Activated CD8-positive, alpha-beta T cell treated with anti-CD3 and anti-CD28 coated beads, Interleukin-2, amount 10 ng/mL, durations not matched to agents 7 days and 5 days (primary cell): ENCODE measurements at places on chromosomes 7 and 10.

GRCh38 chr10:20485554-20485953 lies 411.6 kb downstream of the NEBL start:
- no peak overlapping the region for H3K4me3 ChIP-seq
- no peaks in the 10 kb centered on the region for H3K27me3 ChIP-seq
- H3K4me1 ChIP-seq: no peaks in the 10 kb centered on the region
- H3K36me3 ChIP-seq: no peaks in the 10 kb centered on the region
- H3K27ac ChIP-seq: no peak overlapping the region
- DNase-seq: no peak

GRCh38 chr10:120011359-120012130 lies 119.0 kb downstream of the SEC23IP start:
- DNase-seq: no peak
- peaks cover 33% of the 10 kb centered on the region for H3K27me3 ChIP-seq
- H3K36me3 ChIP-seq: no peaks in the 10 kb centered on the region
- no peak overlapping the region for H3K27ac ChIP-seq

DNA sequence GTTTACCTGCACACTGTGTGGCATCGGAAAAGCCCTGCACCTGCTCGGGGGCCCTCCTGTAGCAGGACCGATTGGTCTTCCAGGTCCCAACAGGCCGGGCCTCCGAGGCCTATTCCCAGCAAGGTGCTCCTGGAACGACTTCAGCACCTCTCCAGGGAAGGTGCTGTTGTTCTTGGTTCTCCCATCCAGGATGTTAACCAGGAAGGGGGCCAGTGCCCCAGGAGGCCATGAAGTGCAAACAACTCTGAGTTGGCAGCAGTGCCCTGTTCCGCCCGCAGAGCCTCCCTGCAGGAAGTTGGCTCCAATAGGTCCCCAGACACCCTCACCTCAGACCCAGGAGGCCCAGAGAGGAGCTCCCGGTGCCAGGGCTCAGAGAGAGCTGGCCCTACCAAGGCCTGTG lies 64.0 kb upstream of the DUSP5 start:
- H3K4me3 ChIP-seq: no peak overlapping the region
- peaks cover 18% of the 10 kb centered on the region for H3K4me1 ChIP-seq
- DNase-seq: no peak
- no peak overlapping the region for H3K27ac ChIP-seq

- DNase-seq: no peak
- H3K27me3 ChIP-seq: no peaks in the 10 kb centered on the region
- H3K27ac ChIP-seq: no peak overlapping the region
- H3K4me1 ChIP-seq: no peaks in the 10 kb centered on the region
- no peak overlapping the region for H3K4me3 ChIP-seq
These were observed 36.5 kb downstream of the COG5 start for GRCh38 chr7:107527196-107527595.

- H3K4me3 ChIP-seq: no peak overlapping the region
- H3K4me1 ChIP-seq: no peaks in the 10 kb centered on the region
- no peak for DNase-seq
- no peaks in the 10 kb centered on the region for H3K27me3 ChIP-seq
- H3K27ac ChIP-seq: no peak overlapping the region
These were observed 513.6 kb downstream of the HTR7 start for GRCh38 chr10:90344226-90344625.

DNA sequence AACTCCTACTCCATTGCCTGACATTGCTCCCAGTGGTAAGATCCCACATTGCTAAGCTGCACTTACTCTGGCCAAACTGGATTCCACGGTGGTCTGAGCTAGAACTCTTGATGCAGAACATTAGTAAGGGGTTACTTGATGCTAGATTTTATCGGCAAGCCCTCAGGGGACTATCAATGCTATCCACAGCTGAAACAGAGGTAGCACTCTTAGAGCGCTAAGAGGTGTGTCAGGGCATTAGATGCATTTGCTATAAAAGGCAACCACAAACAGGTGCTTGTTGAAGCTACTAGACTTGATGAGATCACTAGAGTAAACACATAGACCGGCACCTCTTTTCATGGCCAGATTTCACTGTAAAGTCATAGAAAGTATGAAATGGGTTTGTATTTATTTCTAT lies 116.3 kb downstream of the MDFIC start:
- peaks cover 5% of the 10 kb centered on the region for H3K36me3 ChIP-seq
- no peak overlapping the region for H3K27ac ChIP-seq
- DNase-seq: no peak
- no peak overlapping the region for H3K4me3 ChIP-seq
- H3K27me3 ChIP-seq: peaks cover 6% of the 10 kb centered on the region
- peaks cover 16% of the 10 kb centered on the region for H3K4me1 ChIP-seq

- no peak for DNase-seq
- H3K4me1 ChIP-seq: peaks cover 21% of the 10 kb centered on the region
- H3K36me3 ChIP-seq: peaks cover 5% of the 10 kb centered on the region
- no peaks in the 10 kb centered on the region for H3K27me3 ChIP-seq
- H3K4me3 ChIP-seq: no peak overlapping the region
These were observed 105.7 kb upstream of the INSIG1 start for GRCh38 chr7:155191901-155192478.

GRCh38 chr10:109701633-109702215 lies 221.6 kb downstream of the XPNPEP1 start:
- no peak overlapping the region for H3K4me3 ChIP-seq
- DNase-seq: no peak
- H3K27me3 ChIP-seq: no peaks in the 10 kb centered on the region
- H3K27ac ChIP-seq: no peak overlapping the region
- no peaks in the 10 kb centered on the region for H3K36me3 ChIP-seq

DNA sequence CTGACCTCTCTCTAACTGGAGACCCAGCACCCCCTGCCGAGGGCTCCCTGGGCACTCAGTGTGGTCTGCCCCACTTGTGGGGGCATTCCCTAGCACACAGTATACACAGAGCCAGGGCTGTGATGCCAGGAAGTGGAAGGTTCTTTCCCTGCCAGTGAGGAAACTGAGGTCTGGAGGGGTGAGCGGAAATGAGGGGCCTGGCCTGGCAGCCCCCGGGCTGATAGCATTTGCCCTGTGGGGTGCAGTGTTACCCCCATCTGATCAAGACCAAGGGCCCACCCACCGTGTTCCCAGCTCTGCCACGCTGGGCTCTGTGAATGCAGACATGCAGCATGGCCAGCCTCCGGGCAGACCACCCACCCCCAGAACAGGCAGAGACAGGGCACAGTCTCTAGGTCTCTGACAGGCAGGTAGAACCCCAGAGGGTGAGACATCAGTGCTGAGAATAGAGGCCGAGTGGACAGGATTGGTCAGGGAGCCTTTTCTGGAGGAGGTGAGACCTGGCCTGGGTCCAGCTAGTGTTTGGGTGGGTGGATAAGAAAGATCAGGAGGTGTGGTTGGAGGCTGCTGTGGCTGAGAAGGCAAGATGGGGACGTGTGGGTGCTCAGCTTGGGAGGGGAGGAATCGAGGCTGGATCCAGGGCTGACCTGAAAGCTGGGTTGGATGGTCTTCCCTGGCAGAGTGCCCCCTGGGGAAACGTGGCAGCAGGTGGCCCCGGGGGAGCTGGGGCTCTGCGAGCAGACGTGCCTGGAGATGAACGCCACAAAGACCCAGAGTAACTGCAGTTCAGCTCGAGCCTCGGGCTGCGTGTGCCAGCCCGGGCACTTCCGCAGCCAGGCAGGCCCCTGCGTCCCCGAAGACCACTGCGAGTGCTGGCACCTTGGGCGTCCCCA lies 10.8 kb upstream of the ZNF862 start:
- DNase-seq: no peak
- H3K27ac ChIP-seq: peak overlapping the region; percentile 57
- H3K4me3 ChIP-seq: no peak overlapping the region
- peaks cover 5% of the 10 kb centered on the region for H3K4me1 ChIP-seq
- no peaks in the 10 kb centered on the region for H3K36me3 ChIP-seq

DNA sequence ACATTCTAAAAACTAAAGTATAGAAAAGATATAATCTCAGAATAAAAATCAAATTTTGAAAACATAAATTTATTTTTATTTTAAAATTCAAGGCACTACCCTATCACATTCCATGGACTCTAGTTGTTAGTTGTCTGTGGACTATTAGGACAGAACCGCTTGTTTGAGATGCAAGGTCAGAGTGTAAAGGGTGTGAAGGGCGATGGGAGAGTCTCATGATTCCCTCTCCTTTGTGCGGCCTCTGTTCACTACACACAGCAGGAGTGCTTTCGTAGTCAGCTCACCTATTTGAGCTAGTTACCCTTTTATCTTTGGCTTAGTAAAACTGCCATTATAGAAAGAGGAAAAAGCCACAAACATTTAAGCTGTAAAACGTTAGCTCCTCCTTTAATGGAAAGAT lies 189.8 kb upstream of the TEX47 start:
- H3K27ac ChIP-seq: no peak overlapping the region
- no peak overlapping the region for H3K4me3 ChIP-seq
- no peaks in the 10 kb centered on the region for H3K4me1 ChIP-seq
- H3K27me3 ChIP-seq: no peaks in the 10 kb centered on the region

GRCh38 chr10:88004451-88004850 lies 141.0 kb downstream of the PTEN start:
- H3K36me3 ChIP-seq: no peaks in the 10 kb centered on the region
- no peaks in the 10 kb centered on the region for H3K4me1 ChIP-seq
- H3K27me3 ChIP-seq: no peaks in the 10 kb centered on the region
- H3K27ac ChIP-seq: no peak overlapping the region
- no peak for DNase-seq
- no peak overlapping the region for H3K4me3 ChIP-seq

- DNase-seq: no peak
- H3K27ac ChIP-seq: no peak overlapping the region
- peaks cover 3% of the 10 kb centered on the region for H3K27me3 ChIP-seq
These were observed 55.7 kb upstream of the PTER start for GRCh38 chr10:16381083-16381482.

GRCh38 chr10:3364768-3365480 lies 192.3 kb upstream of the PITRM1 start:
- no peak overlapping the region for H3K27ac ChIP-seq
- H3K36me3 ChIP-seq: no peaks in the 10 kb centered on the region
- peaks cover 2% of the 10 kb centered on the region for H3K27me3 ChIP-seq

GRCh38 chr7:95427914-95428516 lies 6.8 kb downstream of the PON2 start:
- no peak overlapping the region for H3K4me3 ChIP-seq
- no peaks in the 10 kb centered on the region for H3K27me3 ChIP-seq
- DNase-seq: no peak
- H3K4me1 ChIP-seq: no peaks in the 10 kb centered on the region
- H3K27ac ChIP-seq: no peak overlapping the region

GRCh38 chr7:56127241-56127975 lies 11.2 kb upstream of the NUPR2 start:
- no peaks in the 10 kb centered on the region for H3K27me3 ChIP-seq
- no peak for DNase-seq
- H3K27ac ChIP-seq: no peak overlapping the region
- H3K4me3 ChIP-seq: no peak overlapping the region

- DNase-seq: no peak
- no peaks in the 10 kb centered on the region for H3K27me3 ChIP-seq
- H3K27ac ChIP-seq: no peak overlapping the region
- no peaks in the 10 kb centered on the region for H3K36me3 ChIP-seq
- no peaks in the 10 kb centered on the region for H3K4me1 ChIP-seq
These were observed 570.3 kb downstream of the DNAJB6 start for GRCh38 chr7:157907091-157907490.

DNA sequence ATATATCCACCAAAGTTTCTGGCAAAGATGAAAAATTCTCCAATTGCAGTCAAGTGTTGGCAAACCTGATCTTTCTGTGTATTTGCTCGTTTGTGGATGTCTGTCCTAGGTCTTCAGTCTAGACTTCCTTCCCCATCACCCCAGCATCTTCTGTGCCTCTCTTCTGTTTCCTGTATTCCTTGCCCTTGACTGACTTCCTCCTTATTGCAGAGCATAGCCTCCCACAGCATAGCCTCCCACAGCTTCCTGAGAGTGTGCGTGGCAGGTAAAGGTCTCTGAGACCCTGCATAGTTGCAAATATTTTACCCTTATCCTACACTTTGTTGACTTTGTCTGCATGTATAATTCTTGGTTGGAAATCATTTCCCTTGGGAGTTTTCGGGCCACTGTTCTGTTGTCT lies 18.4 kb downstream of the SLC18A2 start:
- H3K27ac ChIP-seq: no peak overlapping the region
- H3K36me3 ChIP-seq: no peaks in the 10 kb centered on the region
- no peak overlapping the region for H3K4me3 ChIP-seq
- peaks cover 5% of the 10 kb centered on the region for H3K4me1 ChIP-seq

GRCh38 chr10:48681740-48682139 lies 2.9 kb upstream of the WDFY4 start:
- H3K4me3 ChIP-seq: no peak overlapping the region
- no peak overlapping the region for H3K27ac ChIP-seq
- DNase-seq: no peak
- H3K36me3 ChIP-seq: no peaks in the 10 kb centered on the region

- H3K36me3 ChIP-seq: no peaks in the 10 kb centered on the region
- DNase-seq: no peak
- H3K4me1 ChIP-seq: peaks cover 7% of the 10 kb centered on the region
These were observed 30.6 kb upstream of the GALNTL5 start for GRCh38 chr7:151925446-151926335.

- DNase-seq: no peak
- peaks cover 3% of the 10 kb centered on the region for H3K27me3 ChIP-seq
- H3K27ac ChIP-seq: no peak overlapping the region
- no peak overlapping the region for H3K4me3 ChIP-seq
These were observed 23.0 kb downstream of the DIP2C start for GRCh38 chr10:666237-667012.

DNA sequence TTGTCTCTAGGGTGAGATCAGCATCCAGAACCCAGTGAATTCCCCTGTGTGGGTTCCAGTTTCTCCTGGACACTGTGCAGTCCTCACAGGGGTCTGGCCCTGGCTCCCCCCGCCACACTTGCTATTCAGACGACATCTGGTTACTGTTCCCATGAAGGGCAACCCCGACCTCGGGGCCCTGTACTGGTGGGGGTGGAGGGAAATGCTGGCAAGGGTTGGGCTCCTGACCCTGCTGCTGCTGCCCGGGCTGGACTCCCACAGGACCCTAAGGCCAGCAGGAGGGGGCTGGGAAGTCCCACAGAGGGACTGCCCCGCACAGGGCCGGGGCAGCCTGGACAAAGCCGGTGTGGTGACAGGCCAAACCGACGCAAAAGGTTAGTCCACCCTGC lies 768 bp upstream of the CPA1 start:
- DNase-seq: no peak
- peaks cover 2% of the 10 kb centered on the region for H3K36me3 ChIP-seq
- no peak overlapping the region for H3K4me3 ChIP-seq
- no peaks in the 10 kb centered on the region for H3K27me3 ChIP-seq

DNA sequence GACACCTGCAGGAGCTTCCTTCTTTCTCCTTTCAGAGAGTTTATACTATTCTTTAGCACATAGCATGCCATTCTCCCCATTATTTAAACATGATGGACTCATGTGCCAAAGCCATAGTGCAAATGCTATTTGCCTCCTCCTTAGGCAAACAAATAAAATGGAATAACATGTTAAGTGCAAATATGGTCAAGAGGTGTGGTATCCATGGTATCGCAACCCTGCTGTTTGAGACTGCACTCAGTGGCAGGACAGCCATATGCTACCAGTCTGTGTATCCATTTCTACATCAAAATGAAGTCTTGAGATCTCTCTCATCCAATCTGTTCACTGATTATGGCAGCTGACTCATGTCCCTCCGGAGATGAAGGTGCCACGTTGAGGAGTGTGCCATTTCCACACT lies 22.8 kb downstream of the HEPACAM2 start:
- no peak overlapping the region for H3K27ac ChIP-seq
- no peak overlapping the region for H3K4me3 ChIP-seq
- peaks cover 37% of the 10 kb centered on the region for H3K27me3 ChIP-seq
- no peaks in the 10 kb centered on the region for H3K4me1 ChIP-seq
- no peak for DNase-seq

- peaks cover 16% of the 10 kb centered on the region for H3K4me1 ChIP-seq
- DNase-seq: no peak
- H3K27me3 ChIP-seq: no peaks in the 10 kb centered on the region
These were observed 156.7 kb upstream of the BET1 start for GRCh38 chr7:94160719-94161435.

- H3K27ac ChIP-seq: peak overlapping the region; percentile 89
- DNase-seq: no peak
- H3K36me3 ChIP-seq: peaks cover 59% of the 10 kb centered on the region
These were observed 104.3 kb downstream of the CLEC2L start for GRCh38 chr7:139627831-139628230.
